HS-27A (cell line): ENCODE measurements at places on chromosomes 5 and 9.

- no peak for DNase-seq
Measured at GRCh38 chr5:137737349-137738131, 1.7 kb upstream of the KLHL3 start.

GRCh38 chr9:131238402-131239021 is 37.8 kb downstream of the FAM78A start:
- DNase-seq: no peak

DNA sequence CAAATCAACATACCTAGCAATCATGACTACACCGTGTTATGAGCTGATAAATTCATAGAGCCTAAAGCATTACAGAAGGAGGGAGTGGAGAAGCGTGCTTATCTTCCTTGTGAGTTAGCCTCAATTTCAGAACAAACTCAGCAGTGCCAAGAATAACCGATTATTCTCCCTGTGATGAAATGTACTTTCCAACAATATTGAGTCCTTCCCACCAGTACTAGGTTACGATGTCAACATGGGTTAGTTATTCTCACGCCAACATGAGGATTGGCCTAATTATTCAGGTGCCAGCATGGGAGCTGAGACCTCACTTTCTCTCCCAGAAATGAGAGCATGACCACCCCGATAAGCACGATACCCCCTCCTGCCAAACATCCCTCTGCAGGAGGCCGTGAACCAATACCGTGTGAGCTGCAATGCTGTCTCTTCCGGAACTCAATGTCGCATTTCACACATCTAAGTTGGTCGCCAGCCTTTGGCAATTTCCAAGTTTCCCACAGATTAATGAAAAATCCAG is 193.7 kb downstream of the ENC1 start:
- DNase-seq: no peak

DNA sequence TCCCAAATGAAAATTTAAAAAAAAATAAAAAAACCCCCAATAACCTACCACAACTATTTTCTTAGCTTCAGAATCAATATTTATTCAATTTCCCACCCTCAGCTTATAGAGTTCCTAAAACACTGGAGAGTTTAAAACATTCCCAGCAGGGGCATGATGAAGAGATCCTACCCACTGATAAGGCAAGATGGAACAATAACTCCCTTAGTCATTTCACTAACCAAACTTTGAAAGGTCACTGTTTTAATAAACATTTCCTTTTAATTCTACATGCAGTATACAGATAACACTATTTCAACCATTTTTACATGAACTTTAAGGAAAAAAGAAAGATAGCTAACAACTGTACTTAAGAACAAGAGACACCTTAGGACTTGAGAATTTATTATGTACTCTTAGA is 34.9 kb upstream of the ACOT12 start:
- DNase-seq: no peak

DNA sequence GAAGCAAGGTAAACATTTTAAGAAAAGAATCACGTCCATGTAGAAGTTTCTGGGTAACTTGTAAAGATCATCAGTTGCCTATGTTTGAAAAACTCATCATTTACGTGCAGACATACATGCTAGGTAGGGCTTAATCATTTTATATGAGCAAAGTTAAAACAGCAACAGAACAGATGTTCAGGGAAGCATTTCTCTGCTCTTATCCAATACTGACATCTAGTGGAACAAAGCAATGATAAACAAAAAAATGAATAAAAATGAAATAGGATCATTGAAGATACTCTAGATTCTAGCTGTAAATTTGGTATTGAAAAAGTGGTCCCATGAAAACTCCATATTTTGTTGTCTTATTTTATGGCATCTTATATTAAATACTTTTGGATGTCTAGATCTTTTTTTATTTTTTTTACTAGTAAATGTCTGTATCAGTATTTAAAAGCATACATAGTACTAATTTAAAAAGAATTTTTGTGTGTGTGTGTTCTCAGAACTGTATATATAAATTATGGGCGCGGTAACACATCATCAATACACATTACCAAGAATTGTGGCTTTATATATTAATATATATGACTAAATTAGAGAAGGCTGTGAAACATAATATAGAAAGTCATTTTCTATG is 1050.2 kb downstream of the CDH12 start:
- DNase-seq: no peak

DNA sequence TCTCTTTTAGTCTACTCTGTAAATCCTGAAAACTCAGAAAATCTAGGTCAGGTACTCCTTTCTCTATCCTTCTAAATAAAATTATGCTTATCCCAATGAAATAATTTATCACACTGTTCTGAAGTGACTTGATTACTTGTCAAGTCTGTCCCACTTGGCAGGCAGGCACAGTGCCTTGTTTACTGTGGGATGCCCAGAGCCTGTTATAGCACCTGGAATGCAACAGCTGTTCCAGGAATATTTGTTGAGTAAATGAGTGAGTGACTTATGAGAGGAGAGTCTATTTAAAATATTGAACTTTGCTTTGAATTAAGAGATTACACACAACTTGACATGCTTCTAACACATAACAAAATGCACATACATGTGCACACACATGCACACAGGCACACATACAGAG is 130.0 kb downstream of the MPDZ start:
- DNase-seq: no peak

DNA sequence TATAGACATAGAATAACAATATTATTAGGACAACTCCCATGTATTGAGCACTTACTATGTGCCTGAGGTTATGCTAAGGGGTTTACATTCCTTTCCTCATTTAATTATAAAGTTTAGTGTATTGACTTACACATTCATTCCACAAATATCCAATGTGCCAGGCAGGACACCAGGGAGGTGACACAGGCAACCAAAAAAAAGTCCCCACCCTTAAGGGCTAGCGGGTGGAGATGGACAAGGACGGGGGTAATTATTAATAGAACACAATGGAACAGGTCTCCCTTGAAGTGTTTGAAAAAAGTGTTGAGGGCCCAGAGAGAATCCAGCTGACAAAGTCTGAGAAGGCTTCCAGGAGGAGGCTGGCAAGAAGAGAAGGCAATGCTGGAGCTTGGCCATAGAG is 5.7 kb downstream of the TBC1D2 start:
- no peak for DNase-seq

DNA sequence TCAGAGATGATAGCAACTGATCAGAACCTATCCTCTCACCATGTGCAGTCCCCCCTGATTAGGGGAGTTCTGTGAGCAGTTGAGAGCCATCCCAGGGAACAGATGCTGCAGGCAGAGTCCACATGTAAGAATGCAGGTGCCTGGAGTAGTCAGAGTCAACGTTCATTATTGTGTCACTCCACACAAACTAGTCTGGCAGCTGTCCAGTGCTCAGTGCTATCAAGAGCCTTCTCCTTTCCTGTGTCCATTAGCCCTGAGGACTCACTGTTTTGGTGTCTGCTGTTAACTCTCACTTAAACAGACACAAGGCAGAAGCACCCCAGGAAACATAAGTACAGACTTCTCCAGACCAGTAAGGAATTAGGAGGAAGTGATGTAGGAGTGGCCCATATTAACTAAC is 2.5 kb downstream of the SH3TC2 start:
- DNase-seq: no peak

DNA sequence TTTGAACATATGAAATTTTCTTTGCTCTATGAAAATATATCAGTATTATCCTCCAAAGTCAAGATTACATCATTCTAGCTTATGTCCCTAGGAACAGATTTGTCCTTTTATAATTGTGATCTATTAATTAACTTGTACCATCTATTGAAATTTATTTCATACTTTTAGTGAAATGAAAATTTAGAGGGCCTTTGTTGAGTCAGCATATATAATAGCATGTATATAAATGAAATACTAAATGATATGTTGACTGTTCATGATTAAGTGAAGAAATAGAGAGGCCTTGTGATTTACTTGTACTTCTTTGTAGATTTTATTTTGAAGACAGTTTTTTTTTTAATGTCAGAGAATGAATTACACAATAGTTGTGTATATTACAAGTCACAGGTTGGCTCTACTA is 86.4 kb downstream of the PARP8 start:
- no peak for DNase-seq

- DNase-seq: no peak
Measured at GRCh38 chr9:119639287-119639955, 270.2 kb upstream of the BRINP1 start.

GRCh38 chr5:78730300-78731094 is 81.9 kb upstream of the LHFPL2 start:
- no peak for DNase-seq

- no peak for DNase-seq
Measured at GRCh38 chr9:116592970-116593369, 94.1 kb upstream of the TRIM32 start.

DNA sequence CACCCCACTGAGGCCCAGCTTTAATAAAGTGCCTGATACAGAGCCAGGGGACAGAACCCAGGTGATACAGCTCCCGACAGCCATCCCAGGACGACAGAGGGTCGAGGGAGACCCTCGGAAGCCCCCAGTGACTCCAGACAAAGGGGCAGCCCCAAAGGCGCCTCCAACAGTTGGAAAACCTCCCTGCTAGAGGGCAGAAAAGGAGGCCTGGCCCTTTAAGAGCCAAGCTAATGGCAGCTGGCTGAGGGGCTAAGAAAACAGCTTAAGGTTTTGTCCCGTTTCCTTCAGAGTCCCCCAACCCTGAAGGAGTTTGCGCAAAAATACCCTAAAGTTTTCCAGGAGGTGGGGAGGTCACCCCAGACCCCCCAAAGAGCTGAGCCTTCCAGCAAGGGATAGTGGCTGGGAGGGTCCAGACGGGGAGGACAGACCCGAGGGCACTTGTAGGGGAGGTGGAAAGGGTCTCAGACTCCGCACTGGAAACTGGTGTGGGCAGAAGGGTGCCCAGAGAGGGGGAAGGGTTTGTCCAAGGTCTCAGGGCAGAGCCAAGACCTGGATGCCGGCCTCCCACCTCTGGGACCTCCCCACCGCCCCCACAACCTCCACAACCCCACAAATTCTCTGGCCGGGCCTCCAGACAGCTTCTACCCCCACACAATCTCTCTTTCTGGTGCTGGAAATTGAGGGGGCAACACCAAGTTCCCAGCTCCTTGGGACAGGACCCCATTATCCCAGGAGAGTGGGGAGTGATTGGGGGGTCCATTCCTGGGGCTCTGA is 8.2 kb upstream of the AK1 start:
- no peak for DNase-seq

DNA sequence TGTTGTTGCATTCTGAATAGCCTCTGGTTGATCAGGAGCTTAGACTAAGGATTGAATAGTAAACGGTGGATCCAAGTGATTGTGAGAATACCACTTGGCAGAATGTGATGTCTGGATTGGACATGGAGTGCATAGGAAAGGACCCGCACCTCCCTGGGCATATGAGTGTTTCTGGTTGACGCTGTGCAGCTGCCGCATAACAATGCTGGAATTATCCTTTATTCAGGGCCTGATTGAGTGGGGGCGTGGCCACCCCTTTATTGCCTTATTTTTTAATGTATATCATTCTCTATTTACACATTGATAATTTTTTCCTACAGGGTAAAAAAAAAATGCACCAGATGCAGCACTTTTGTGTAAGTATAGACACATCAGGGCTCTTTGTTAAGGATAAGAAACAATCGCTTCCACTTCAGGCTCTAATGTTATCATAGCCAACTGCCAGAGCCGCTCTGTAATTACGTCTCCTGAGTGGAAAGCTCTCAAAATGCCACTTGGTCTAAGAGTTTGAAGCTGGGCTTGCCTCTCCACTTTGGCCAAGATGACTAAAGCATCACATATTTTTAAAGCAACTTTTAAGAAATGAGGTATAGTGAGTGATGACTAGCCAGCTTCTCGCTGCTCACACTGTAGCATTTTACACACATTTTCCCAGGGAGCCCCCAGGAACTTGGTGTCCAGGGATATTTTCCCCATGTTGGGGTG is 5.7 kb downstream of the FGD3 start:
- no peak for DNase-seq

GRCh38 chr9:2761424-2761823 is 44.1 kb downstream of the KCNV2 start:
- DNase-seq: no peak

DNA sequence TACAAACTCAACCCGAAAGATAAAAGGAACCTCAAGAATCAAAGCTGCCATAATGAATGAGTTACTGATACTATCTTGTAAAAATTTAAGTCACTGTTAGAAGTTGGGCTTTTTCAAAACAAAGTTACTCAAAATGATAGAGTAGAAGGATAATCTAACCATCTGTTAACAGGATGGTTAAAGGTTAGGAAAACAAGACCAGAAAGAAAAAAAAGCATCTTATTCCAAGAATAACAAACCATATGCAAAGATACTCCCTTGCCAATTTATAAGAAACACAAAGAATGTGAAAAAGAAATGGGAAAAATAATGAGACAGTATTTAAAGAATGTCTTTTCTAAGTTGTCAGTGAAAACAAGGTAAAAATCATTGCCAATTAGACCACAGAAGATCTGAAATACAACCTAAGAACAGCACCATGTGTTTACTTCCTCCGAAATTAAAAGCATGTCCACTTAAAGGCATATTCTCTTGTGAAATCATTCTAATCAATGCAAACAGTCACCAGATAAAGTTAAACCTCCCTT is 51.2 kb downstream of the STRBP start:
- DNase-seq: no peak

GRCh38 chr5:172178301-172178987 is 9.6 kb downstream of the STK10 start:
- no peak for DNase-seq

- no peak for DNase-seq
Measured at GRCh38 chr5:134088291-134088690, 26.2 kb upstream of the TCF7 start.

DNA sequence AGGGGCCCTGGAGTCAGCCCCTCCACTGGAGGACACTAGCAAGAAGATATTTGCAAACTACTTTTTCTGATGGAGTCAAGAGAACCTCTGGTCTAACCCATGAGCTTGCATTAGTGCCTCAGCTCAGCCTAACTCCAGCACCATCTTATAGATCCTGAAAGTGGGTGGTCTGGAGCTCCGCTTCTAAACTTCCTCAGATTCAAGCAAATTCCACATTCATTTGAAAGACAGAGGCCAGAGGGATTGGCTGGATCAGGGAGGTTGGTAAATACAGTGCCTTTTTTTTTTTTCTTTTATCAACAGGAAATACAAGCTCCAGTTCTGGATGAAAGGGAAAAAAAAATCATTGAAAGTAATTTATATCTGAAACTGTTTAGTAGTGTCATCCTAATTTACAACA is 99.9 kb downstream of the ENC1 start:
- no peak for DNase-seq

GRCh38 chr9:125761676-125762450 is 14.7 kb downstream of the PBX3 start:
- DNase-seq: no peak

DNA sequence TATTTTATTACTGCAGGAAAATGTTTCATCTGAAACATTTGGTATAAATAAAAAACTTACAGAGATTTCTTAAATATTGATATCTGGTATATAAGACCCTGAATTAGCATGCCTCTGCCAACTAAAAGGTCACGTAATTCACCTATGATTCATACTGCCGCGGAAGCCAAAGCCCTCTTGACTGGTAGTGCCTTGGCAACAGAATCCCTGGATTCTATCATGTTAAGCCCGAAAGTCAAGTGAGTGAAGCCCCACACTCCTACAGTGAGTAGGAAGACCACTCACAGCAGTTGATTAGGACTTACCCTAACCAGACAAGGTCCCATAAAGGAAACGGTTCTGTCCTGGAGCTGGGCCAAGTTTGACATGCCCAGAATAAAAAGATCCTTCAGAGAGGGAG is 175.6 kb upstream of the NREP start:
- no peak for DNase-seq

- no peak for DNase-seq
Measured at GRCh38 chr5:95440825-95441224, 49.7 kb downstream of the FAM81B start.

GRCh38 chr5:163475411-163475810 is 15.0 kb downstream of the HMMR start:
- no peak for DNase-seq
